ENCODE measurements at places on chromosomes 12 and 14. TPM values are rescaled to one million over a fixed set of nuclear protein-coding genes. Genes with fewer than 3 reads are reported as not detected.

GRCh38 chr12:93447555-93448290, 6.0 kb upstream of the UBE2N start:
- H3K27me3 ChIP-seq: no peaks in the 10 kb centered on the region
- peaks cover 25% of the 10 kb centered on the region for H3K4me1 ChIP-seq
- DNase-seq: peak; percentile 69
- H3K4me3 ChIP-seq: peak overlapping the region; percentile 69
- H3K36me3 ChIP-seq: no peaks in the 10 kb centered on the region
- peak overlapping the region; percentile 97 for H3K27ac ChIP-seq

GRCh38 chr12:45342848-45343247, 127.0 kb downstream of the ANO6 start:
- no peaks in the 10 kb centered on the region for H3K27me3 ChIP-seq
- peaks cover 23% of the 10 kb centered on the region for H3K36me3 ChIP-seq
- DNase-seq: no peak
- peaks cover 6% of the 10 kb centered on the region for H3K4me1 ChIP-seq
- no peak overlapping the region for H3K27ac ChIP-seq

DNA sequence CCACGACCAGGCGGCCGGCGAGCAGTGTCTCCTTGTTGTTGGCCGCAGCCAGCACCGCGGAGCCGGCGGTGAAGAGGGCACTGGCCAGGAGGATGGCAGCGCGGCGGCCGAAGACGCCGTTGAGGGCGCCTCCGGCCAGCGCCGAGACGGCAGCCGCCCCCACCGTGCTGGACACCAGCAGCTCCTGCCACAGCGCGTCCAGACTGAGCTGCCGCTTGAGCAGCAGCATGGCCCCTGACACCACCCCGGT, 691 bp downstream of the SLC2A13 start:
- DNase-seq: no peak
- H3K27me3 ChIP-seq: peaks cover 6% of the 10 kb centered on the region
- peak overlapping the region; percentile 90 for H3K4me3 ChIP-seq
- H3K4me1 ChIP-seq: peaks cover 36% of the 10 kb centered on the region
- H3K36me3 ChIP-seq: no peaks in the 10 kb centered on the region
- H3K27ac ChIP-seq: no peak overlapping the region

DNA sequence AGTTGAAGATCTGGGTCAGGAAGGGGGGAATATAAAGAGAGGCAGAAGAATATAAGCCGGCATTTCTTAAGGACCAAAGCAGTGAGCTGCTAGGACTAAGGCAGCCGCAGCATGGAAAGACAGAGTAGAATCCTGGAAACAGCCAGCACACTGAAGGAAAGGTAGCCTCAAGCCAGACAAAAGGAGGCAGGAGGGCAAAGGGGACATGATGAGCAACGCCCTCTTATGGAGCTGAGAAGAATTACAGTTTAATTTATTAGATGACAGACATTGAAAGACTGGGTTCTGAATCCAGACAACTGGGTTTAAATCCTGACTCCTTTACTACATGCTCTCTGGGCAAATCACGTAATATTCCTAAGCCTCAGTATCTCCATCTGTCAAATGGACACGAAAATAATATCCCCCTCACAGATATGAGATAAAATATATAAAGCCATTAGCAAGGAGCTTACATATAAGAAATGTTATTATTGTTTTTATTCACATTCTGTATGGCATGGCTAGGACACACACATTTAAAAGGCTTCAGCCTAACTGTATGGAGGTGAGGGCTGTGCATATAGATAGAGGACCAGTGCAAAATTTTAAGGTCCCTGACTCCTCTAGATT, 8.1 kb upstream of the PCED1B start:
- H3K4me3 ChIP-seq: no peak overlapping the region
- no peak overlapping the region for H3K27ac ChIP-seq

DNA sequence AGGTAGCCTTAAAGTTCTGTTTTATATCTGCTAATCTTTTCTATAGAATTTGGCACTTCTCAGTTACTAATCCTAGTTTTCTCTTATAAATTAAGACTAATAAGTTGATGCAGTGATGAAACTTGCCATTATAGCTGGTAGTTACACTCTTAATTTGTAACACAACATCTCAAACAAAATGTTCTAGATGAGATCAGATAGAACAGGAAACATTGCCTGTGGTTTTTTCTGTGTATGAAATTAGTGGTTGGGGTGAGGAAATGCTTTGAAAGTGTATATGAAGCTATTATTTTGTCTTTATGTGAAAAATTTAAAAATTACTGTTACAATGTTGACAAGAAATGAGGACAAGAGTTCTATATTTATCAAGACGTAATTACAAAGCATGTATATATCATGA, 91.9 kb downstream of the PCNX1 start:
- H3K4me1 ChIP-seq: peaks cover 84% of the 10 kb centered on the region
- peak overlapping the region; percentile 80 for H3K4me3 ChIP-seq
- no peaks in the 10 kb centered on the region for H3K27me3 ChIP-seq
- peaks cover 32% of the 10 kb centered on the region for H3K36me3 ChIP-seq
- no peak for DNase-seq

- peaks cover 46% of the 10 kb centered on the region for H3K4me1 ChIP-seq
- no peak overlapping the region for H3K4me3 ChIP-seq
- no peaks in the 10 kb centered on the region for H3K36me3 ChIP-seq
- DNase-seq: no peak
- H3K27me3 ChIP-seq: no peaks in the 10 kb centered on the region
- H3K27ac ChIP-seq: no peak overlapping the region
Observed at GRCh38 chr14:34052658-34053014, 101.8 kb upstream of the EGLN3 start.

DNA sequence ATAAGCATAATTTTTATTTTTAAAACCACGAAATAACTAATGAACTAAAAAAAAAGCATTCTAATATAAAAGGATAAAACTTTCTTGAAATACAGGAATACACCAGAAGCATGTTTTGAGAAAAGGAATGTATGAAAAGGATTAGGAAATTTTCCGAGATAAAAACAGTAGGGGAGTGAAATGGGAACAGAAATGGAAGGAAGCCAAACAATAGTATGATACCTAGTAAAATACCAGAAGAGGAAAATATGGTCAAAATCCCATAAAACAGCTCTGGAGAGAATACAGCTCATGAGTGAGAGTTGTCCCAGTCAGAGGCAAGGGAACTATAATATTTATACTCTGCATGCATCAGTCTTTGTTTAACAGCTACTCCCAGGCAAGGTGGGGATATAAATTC, 1016.2 kb downstream of the SLC6A15 start:
- DNase-seq: no peak
- H3K4me3 ChIP-seq: no peak overlapping the region
- H3K27ac ChIP-seq: no peak overlapping the region
- H3K4me1 ChIP-seq: no peaks in the 10 kb centered on the region
- no peaks in the 10 kb centered on the region for H3K36me3 ChIP-seq

Gene PLCZ1
- not detected for total RNA-seq

Gene TOMM20L
- total RNA-seq: not detected

Gene ASIC1
- 12.2 TPM for total RNA-seq

Gene CIT
- total RNA-seq: 0.99 TPM
